ENCODE measurements at places on chromosomes 12 and 14.
A peak's percentile ranks its signal among the peaks of the same experiment; 100 is the strongest.

DNA sequence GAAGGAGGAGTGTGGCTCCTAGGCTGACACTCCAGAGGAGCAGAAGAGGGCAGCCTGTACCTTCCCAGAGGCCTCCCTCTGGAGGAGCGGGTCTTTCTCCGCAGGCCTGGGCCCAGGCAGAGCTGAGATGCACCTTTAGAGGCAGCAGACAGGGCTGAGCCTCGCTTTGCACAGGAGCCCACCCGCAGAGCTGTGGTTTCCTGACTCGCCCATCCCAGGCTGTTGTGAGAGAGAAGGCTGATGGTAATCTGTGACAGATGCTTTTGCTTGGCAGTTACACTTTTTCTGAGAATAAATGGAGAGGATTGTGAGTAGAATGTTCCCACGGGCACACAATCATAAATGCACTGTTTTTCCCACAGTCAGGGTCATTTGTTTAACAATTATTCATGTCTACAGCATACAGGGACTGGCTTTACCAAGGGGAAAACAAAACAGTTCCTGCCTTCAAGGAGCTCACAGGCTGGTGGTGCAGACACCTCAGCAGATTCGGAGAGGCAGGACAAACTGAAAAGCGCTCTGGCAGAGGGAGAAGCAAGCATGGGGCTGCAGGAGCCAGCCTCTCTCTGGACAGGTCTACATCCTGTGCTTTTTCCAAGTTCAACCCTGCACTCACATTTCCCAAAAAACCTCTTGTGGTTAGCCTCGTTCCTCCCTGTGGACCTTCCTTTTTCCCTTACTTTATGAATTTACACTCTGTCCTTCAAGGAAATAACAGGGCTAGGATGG lies 13.9 kb downstream of the EVL start:
- peak; percentile 87 for DNase-seq

- no peak for DNase-seq
Measured at GRCh38 chr14:100434911-100435438, 111.8 kb downstream of the SLC25A47 start.

GRCh38 chr12:98678236-98678945 lies 33.3 kb downstream of the APAF1 start:
- no peak for DNase-seq

DNA sequence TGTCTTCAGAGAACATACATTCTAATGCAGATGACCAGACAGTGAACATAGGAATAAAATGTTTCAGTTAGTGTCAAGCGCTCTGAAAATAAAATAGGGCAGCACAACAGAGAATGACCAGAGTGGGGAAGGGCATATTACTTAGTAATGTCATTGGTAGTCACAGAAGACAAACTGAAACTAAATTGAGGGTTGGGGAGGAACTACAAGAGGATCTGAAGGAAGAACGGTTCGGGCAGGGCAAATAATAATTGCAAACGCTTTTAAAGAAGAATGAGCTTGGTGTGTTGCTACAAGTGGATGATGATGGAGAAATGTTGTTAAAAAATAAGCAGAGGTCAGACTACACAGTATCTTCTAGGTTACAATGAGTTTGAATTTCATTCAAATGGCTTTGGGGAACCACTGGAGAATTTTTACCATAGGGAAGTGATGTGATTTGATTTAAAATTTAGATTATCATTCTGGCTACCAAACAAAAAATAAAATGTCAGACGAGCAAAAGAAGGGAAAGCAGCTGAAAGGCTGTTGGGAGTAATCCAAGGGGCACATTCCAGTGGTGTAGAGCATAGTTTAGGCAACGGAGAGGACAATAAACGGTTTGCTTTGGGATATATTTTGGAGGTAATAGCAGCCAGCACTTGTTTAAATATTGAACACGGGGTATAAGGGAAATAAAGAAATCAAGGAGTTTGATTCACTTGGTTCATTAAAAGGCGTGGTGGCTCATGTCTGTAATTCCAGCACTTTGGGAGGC lies 56.3 kb upstream of the SLC6A13 start:
- no peak for DNase-seq

DNA sequence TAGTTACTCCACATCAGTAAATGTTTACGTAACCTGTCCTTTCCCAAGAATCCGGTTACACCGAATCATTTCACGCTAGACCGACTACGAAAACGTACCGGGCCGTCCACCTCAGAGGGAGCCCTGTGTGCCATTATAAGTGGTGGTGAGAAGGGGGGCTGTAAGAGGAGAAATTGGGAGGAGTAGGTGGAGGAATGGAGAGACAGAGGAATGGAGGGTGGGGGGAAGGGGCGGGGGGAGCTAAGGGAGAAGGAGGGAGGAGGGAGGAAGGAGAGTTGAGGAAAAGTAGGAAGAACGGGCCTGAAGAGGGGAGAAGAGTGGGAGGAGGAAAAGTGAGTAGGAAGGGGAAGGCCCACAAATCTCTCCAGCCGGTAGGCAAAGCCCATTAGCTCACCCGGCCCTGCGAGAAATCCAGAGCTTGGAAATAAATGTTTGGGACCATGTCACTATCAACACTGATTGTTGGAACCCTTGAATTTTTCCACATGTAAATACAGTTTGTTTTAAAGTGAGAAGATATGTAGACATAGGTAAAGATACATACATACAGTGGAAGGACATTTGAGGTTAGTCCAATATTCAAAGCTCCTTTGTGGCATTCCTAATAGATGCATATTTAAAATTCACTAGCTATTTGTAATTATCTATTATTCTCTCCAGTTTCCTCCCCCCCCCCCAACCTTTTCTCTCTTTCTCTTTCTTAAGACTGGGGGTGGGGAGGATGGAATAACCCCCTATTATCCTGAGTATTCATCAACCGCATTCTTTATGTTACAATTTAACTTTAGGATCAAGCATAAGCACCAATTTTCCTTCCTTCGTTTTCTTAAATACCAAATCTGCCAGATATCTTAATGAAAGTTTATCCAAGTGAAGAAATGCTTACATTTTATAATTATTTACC lies 2.1 kb upstream of the FOXG1 start:
- no peak for DNase-seq

DNA sequence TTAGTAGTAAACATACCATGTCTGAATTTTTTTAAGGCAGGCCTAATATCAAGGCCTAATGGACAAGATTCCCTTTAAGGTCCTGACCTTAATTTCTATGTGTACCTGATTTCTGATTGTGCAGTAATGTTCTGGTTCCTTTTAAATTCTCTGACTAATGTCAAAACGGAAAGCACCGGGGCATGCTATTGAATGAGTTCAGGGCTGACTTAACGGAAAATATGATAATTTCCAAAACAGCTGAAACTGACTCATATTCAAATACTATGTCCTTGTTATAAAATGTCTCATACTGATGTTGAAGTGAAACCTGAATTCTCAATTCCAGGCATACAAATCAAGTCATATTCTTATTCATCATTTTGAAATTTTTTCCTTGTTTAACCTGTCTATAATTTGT lies 6.7 kb downstream of the TAS2R43 start:
- DNase-seq, result no peak

DNA sequence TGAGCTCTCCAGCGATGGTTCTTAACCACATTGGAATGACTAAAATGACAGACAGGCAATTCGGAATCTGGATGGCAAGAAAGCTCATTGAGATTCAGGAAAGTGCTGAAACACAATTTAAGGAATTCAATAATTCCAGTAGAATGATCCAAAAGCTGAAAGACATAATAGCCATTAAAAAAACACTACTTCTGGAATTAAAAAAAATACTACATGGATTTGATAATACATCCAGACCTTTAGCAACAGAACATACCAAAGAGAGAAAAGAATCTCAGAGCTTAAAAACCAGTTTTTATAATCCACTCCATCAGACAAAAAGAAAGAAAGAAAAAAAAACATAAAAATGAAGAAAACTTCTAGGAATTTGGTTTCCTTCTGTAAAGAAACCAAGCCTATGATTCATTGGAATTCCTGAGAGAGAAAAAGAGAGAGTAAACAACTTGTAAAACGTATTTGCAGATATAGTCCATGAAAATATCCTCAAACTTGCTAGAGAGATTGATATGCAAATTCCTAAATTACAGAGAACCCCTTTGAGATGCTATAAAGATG lies 52.8 kb downstream of the SLCO1B1 start:
- no peak for DNase-seq

DNA sequence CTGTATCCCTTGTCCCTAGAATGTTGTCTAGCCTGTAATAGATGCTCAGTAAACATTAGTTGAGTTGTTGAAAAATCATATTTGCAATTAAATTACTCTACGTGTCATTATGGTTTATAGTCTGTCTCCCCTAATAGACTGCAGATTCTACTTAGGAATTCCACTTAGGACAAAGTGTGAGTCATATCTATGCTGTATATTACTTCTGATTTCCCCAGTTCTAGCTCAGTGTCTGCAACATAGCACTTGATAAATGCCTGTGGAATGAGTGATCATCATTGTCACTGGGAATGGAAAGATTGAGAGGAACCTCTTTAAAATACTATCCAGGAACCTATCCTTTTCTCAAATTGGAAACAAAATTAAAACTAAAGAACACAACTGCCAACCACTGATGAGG lies 99.3 kb downstream of the TBX5 start:
- DNase-seq, result no peak

DNA sequence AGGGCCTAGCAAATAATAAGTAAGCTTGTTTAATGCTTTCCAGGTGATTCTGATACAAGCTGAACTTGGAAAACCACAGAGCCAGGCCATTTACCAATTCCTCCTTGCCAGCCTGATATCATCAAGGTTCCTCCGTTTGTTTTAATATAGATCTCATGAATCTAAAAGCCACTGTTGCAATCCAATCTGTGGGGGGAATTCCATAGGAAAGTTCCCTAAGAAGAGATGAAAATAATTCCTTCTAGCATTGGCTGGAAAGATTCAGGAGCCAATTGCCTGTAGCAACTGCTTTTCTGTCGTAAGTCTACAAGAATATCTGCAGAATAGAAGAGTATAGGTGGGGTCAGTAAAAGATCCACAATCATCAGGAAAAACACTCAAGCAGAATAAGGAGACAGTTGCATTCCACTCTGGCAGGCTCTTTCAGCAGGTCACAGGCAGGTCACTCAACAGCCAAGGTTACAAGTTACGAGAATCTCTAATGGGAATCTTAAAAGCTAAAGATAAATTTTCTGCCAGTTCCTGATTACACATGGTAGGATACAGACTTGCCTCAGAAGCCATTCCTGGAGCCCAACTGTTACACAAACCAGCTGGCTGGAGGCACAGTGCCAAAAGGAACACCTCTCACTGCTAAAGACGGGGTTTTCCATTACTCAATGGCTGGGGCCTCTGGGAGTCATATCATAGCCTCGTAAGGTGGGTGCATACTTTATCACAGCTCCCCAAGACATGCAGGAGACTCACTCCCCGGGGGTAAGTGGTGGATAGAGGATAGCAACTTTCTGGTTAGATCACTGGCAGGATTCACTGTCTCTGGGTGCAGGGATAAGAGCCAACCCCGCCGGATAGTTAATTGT lies 43.6 kb downstream of the FGD6 start:
- DNase-seq, result no peak

Data from CD8-positive, alpha-beta T cell (primary cell).